ENCODE measurements at places on chromosomes 7 and 10. TPM values are rescaled to one million over a fixed set of nuclear protein-coding genes. Genes with fewer than 3 reads are reported as not detected.

- no peak for DNase-seq
These were observed 62.0 kb upstream of the RNF32 start for GRCh38 chr7:156578578-156578940.

DNA sequence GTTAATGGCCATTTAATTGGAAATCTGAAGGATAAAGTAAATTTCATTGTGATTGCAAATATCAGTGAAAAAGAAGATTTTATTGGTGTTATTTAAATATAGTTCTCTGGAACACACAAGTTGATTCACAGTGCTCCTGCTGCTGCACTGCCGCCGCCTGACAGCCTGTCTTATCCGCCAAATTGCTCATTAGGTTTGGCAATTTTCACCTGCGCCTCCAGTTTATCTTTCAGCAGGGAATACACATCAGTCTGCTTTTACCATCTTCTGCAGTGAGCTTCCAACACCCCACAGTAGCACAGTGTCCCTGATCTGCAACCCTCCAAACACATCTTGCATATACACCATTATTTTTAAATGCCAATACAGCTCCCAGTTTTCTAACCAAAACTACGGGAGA is 308.3 kb downstream of the PARD3 start:
- no peak for DNase-seq

GRCh38 chr7:94222516-94222915 is 172.2 kb upstream of the COL1A2 start:
- DNase-seq: no peak

DNA sequence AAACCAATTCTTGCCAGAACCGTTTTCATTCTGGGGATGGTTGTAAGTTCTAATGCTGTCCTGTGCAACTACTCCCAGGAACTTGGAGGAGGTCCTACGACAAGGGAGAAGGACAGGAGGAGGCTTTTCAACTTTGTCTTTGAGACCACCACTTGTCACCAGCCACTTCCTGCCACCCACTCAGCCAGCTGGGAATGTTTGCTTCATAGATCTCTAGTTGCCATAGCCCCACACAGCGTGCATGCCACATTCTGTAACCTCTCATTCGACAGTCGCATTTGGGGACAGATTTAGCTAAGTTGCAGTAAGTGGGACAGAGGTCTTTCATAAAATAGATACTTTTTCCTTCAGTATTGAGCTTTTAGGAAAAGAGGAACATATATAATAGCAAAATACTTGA is 78.0 kb downstream of the TAF3 start:
- DNase-seq: no peak

DNA sequence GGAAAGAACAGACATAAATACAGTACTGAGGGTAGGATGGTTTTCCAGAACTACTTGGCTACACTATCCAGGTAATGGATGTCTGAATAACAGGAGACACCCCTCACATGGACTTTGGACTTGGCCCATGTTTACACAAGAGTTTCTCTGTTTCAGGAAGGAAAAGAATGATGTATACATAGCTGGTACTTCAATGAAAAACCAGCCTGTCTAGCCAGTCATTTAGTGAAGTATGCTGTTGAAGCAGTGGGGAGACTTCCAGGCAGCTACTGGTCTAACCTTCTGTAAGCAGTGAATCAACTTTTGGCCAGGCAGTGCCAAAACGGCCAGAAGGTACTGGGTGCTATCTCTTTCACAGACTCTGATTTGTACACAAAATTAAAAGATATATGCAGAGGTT is 135.0 kb downstream of the MBL2 start:
- DNase-seq: no peak

GRCh38 chr7:130943336-130943901 is 209.4 kb upstream of the KLF14 start:
- DNase-seq: peak; percentile 54

DNA sequence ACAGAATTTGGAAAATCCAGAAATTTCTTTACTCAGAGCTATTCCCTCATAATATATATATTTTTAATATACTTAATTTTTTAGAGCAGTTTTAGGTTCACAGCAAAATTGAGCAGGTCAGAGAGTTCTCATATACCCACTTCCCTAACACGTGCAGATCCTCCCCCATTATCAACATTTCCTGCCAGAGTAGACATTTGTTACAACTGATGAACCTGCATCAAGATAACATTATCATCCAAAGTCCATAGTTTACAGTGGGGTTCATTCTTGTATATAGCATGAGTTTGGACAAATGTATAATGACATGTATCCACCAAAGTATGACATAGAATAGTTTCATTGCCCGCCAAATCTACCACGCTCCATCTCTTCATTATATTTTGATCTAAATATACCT is 170.0 kb downstream of the PTEN start:
- no peak for DNase-seq

DNA sequence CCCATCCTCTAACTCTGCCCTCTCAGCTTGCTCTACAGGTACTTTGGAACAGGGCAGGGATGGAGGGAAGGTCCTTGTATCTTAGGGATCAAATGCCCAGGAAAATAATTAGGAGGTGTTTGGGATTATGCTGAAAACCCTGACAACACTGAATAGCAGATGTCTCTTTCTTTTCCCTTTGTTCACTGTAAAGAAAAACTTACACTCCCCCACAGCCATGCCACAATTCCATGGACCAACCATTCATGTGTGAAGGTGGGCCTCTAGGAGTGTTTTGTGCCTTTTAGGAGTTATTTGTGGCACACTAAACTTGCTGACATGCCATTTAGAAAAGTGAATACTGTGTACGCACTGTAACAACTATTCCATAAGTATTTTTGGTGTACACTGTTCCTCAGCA is 108.1 kb downstream of the SNX10 start:
- no peak for DNase-seq

DNA sequence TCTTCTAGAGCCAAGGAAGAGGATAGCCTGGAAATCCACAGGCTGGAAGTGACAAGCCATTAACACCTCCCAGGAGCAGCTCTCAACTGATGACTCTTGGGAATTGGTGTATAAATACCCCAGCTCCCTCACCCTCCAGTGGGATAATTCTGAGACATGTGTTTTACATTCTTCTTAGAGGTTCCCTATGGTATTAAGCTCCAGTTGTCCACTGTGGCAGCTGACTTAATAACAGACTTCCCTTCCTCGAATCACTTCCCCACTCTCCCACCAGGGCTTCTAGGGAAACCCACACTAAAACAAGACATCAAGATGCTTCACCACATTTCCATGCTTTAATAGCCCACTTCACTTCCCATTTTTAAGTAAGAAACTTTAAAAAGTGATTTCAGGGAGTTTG is 47.2 kb downstream of the FAM107B start:
- DNase-seq: no peak

DNA sequence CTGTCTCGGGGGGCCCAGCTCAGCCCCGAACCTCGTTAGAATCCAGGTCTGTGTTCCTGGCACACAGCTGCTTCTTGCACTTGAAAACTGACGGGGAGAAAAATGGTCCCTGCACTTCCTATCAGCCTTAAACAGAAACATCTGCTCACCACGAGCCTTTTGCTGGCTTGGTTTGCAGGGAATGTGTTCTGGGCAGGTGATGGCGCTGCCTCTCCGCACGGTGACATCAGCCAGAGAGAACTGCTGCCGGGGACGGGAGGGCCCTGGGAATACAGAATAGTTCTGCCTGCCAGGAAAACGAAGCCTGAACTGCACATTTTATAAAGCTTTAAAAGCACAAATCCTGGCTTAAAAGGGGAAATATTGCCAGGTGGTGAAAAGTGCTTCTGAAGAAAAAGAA is 622.5 kb downstream of the TYW1 start:
- DNase-seq: no peak

GRCh38 chr7:152520861-152521302 is 85.1 kb upstream of the KMT2C start:
- DNase-seq: no peak

GRCh38 chr10:23742368-23742767 is 303.5 kb downstream of the OTUD1 start:
- no peak for DNase-seq

Gene HECW1
- total RNA-seq: not detected

Gene TMEM139
- total RNA-seq: not detected

Gene FZD8
- 0.81 TPM for total RNA-seq

Gene MRLN
- total RNA-seq: not detected

Gene ADAM12
- under 0.01 TPM for total RNA-seq

Gene ENO4
- total RNA-seq: 0.27 TPM

Gene PLPP4
- total RNA-seq: under 0.01 TPM

Gene PRKAR2B
- 13.5 TPM for total RNA-seq

Measured in hematopoietic multipotent progenitor cell (in vitro differentiated cells).